Hematopoietic multipotent progenitor cell treated with erythropoietin and hydrocortisone succinate and interleukin-3 and kit ligand, for 15 days (in vitro differentiated cells): ENCODE measurements at places on chromosomes 6 and 20.

- no peak for DNase-seq
These were observed 985.2 kb downstream of the EYS start for GRCh38 chr6:64721865-64722264.

DNA sequence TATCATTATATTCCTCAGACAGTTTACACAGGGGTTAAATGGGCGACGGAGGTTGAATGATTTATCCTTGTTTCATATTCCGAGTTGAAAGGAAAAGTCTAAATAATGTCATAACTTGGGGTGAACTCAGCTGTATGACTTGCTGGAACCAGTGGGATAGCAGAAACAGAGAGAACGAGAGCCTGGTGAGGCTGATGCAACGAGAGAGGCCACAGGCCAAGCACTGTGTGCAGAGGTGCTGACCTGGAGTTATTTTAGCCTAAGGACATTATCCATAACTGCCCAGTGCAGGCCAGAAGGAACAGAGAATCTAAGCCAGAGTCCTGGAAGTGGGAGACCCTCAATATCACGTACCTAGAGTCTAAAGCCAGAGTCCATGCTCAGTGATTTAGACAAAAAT is 394.9 kb downstream of the MAFB start:
- no peak for DNase-seq

DNA sequence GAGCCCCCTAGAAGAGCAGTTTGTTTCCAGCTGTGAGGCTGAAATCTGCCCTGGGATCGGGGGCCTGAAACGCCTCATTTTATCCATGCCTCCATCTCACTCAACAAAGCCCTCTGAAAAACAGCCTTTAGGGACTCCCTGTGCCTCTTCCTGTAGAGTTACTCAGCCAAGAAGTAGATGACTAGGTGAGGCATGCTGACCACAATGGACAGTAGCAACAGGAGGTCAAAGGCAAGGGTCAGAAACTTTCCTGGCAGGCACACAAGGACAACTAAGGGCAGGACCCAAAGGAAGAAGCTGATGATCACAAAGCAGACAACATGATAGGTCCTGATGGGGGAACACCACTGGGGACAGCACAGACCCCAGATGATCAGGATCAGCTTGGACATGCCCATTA is 12.8 kb downstream of the MAS1L start:
- DNase-seq, result no peak

DNA sequence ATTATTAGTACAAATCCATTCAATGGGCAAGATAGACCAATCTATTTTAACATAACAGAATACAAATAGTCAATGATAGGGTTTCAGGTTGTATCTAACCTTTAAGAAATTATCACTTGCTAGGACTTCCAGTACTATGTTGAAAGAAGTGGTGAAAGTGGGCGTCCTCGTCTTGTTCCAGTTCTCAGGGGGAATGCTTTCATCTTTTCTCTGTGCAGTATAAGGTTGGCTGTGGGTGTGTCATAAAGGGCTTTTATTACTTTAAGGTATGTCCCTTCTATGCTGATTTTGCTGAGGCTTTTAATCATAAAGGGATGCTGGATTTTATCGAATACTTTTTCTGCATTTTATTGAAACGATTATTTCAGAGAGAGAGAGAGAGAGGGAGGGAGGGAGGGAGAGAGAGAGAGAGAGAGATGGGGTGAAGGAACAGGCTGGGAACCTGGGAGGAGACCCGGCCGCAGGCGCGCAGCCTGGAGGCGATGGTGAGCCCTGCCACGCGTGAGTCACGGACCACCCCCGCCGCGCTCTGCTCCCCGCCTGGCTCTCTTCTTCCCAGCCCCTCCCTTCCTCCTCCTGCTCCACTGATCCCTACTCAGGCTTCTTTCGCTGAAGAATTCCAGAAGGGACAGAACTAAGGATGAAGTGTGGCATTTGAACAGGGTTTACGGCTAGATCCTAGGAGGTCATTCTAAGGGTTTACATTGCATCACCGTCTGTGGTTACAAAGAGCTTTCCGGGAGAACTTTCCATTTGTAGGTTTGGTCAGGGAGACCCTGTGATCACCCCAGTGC is 45.5 kb upstream of the HLA-E start:
- DNase-seq, result no peak

DNA sequence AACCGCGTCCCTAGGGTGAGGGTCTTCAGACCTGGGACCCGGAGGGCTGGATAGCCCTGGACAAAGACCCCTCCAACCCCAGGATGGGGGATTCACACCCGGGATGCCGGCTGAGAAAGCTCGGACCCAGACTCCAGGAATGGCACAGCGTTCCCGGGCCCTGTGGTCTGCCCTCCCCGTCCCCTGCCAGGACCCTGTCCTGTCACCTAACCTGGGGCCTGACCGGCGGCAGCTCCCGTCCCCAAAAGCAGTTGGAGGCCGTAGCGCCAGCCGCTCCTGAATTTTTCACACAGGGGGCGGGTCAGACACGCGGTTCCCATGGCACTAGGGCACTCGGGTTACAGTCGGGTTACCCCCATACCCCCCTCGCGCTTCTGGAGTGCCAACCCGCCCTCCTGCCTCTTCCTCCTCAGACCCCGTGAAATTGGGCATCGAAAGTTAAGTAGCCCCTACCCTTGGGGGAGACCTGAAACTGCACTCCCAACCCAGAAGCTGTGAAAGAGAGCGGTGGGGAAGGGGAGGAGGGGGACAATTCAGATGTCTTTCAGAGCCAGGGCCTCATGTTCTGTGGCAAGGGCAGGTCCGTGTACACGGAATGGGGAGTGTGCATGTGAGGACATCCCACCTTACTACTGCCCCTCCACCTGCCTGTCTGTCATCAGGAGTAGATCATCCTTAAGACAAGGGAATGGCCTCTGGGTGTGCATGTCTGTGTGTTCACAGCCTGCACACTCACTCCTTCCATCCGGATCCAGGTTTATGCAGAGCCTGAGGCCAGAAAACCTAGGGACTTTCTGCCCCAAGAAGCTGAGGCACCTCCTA is 595 bp downstream of the REM1 start:
- DNase-seq, result no peak

- DNase-seq, result no peak
These were observed 80.2 kb downstream of the LRFN2 start for GRCh38 chr6:40506954-40507353.

- DNase-seq, result no peak
These were observed 488.8 kb downstream of the TENT5A start for GRCh38 chr6:81263531-81264168.

DNA sequence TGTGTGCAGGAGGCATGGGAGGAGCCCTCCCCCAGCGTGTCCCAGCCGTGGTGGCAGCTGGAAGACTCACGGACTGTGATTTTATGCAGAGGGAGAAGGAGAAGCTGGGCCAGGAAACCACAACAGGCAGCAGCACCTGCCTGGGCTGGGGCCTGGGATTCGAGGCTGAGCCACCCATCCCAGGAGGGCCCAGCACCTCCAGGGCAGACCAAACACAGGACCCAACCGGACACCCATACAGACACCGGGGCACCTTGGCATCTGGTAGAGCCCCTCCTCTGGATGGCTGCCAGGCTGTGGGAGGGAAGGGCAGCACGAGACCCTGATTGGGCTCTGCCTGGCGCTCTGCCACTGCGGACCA is 41.7 kb upstream of the CHRNA4 start:
- no peak for DNase-seq

DNA sequence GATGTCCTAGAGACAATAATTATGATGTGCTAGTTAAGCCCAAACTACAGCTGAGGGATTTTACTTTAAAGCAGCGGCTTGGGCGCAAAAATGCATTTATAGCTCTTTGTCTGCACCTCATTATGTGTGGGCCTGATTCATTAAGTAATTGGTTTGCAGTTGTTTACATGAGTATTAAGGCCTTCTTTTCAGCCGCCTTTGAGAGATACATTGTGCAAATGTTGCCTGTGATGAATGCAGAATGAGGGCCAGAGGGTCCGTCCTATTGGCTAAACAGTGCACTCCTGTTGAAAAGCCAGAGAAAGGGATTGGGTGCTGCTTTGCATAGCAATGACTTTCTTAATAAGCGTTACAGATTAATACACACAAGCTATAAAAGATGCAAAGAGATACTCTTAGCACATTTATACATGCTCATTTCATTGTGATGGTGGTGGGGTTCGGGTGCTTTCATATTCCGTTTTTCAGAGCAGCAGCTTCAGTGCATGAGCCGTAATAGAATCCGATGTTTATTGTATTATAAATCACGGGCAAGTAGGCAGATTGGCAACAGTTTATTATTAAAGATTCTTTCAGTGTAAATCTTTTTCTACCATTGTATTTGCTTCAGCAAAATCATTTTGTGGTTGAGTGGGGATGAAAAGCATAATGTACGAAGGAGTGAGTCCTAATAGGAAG is 68.2 kb upstream of the XRN2 start:
- DNase-seq, result no peak

DNA sequence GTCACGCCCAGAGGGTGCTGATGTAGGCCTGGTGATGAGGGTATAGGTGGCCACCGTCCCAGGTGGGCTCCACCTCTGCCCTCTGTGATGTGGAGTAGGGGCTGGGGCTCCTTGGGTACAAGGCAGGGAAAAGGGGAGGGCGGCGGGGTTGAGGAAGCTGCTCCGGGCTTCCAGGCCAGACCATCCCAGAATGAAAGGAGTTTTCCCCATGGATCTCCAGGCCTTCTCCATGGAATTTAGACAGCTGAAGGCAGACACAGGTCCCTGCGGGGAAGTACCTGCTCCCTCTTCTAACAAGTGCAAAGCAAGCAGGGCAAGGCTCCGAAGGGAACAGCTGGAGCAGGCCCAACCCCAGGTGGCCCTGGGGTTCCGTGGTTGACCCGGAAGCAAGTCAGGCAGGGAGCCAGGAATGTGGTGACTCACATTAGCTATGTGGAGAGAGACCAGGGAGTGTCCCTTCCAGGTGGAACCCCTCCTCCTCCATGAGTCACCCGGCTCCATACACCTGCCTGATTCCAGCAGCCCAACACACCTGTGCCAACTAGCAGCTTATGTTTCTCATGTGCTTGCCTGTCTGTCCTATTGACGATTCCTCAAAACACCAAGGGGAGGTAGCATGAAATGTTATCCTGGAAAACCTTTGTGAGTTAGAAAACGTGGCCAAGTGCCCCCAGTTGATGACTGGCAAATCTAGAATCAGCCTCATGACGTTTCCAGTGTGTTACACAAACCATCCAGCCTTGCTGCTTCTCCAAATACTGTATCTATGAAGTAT is 59.7 kb upstream of the SNX9 start:
- DNase-seq, result no peak

DNA sequence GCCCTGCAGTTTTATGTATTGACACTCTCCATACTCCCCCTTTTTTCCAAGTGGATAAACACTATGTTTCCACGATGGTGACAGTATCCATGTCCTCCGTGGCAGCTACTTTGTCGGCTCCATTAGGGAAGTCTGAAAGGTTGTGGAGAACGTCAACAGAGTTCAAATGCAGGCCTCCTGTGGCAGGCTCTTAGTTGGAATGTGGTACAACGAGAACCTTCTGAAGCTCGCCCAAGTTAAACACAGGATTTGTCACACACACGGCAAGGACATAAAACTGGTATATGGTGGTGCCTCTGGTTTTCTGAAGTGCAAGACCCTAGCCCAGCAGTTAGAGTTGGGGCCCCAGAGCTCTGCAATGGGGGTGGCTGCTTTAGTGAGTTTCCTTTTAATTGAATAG is 187.0 kb upstream of the TAB2 start:
- no peak for DNase-seq
